ENCODE measurements at places on chromosomes 16 and 17.

DNA sequence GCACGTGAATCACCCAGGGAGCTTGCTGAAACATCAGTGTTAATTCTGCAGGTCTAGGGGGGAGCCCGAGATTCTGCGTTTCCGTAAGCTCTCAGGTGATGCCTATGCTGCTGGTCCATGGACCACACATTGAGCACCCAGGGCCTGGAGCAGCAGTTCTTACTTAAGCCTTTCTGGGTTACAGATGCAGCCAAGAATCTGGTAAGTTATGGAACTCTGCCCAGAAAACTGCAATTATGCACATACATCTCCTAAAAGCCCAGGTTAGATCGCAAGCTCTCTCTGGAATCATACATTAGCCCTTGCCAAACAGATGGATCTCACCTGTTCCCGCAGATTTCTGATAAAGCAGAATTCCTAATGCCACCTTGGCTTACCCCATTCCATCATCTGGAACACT is 265.9 kb upstream of the SALL1 start:
- no peak for DNase-seq

GRCh38 chr17:28997806-28998205 is 8.0 kb downstream of the SEZ6 start:
- no peak for DNase-seq

DNA sequence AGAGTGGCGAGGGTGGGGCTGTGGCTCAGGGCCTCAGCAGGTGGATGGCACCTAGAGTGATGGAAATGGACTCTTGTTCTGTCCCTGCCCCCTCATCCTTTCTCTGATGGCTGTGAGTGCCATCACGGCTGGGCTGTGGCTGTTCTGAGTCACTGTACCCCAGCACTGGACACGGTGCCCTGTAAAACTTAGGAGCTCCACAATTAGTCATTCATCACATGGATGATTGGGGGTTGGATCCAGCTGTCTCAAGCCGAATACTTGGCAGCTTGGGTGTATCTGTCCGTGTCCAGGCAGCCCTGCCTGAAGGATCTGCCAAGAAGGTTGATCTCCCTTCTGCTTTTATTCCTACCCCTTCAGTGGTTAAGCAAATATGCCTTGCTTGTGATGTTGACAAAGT is 295.5 kb upstream of the EEF2KMT start:
- no peak for DNase-seq

DNA sequence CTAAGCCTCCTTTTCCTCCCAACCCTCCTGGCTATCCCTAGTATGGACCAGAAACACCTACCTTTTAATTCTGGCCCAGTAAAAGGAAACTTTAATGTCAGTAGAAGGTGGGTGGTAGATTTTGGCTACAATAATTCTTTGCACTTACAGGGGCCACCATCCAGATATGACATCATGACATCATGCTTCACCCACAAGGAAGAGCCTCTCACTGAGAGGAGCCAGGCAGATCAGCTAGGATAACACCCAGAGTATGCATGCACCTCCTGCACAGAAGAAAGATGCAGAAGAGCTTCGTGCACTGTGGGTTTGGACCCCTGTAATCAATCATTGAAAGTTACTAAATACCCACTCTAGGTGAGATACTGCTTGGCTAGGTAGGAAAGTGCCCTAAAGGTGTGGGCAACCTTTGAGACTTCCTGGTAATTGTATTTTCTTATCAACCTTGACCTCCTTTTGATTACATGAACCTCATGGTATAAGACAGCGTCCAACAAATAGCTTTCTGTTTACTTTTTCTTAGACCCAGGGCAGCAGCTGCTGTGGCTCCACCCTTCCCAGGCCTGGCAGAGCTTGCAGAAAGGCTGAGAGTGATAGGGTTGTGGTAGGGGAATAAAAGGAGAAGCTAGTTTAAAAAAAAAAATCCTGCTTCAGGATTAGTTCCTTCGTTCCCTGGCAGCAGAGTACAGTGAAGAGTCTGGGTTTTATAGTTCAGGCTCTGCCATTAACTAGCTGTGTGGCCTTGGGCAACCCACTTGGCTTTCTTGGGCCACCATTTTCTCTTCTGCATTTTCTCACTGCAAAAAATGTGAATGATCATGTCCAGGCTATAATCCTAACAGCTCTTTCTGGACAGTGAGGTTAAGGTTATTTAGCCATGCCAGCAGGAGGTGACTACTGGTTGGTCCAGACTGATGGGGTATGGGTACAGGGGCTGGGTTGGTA is 6.2 kb downstream of the MAP3K14 start:
- DNase-seq: no peak

GRCh38 chr17:42142371-42142896 is 12.4 kb downstream of the RAB5C start:
- no peak for DNase-seq

- DNase-seq: no peak
These were observed 55.4 kb upstream of the ENDOV start for GRCh38 chr17:80359422-80360110.

GRCh38 chr17:77798031-77798430 is 160.5 kb upstream of the TNRC6C start:
- no peak for DNase-seq

- DNase-seq: no peak
These were observed 7.5 kb downstream of the TMEM235 start for GRCh38 chr17:78238823-78239488.
